ENCODE measurements at places on chromosomes 11 and 22.

DNA sequence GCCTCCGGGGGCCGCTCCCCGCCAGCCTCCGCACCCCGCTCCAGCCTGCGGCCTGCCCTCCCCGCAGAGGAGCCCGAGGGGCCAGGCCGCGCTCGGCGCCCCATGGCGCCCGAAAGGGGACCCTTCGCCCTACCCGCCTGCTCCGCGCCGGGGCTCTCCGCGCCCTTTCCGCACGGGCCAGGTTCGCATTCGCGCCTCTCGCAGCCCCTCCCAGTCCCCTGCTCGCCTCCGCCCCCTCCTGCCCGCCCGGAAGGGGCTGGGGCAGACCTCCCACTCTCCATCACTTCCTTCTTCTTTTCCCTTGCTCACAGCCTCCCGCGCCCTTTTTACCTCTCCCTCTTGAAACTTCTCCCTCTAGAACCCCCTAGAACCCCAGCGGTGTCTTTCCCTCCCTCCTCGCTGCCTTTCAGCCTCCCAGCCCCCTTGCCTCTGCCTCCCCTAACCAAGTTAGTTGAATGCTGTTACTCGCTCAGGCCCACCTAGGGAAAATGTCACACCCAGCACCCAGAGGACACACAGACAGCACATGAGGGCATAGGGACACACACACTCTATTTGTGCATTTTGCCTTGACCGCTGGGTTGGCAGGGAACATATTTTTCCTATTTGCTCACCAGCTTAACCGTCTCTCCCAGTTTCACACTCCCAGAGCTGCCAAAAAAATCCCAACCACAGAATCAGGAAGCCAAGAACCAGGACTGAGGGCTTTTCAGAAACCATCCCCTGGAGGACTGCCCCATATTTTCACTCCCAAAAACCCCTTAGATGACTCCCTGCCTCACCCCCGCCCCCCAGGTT, at the start of gene SLC43A3:
Gene SLC43A3 (minus strand): TSS at position 193 of the 798 bp plus-strand sequence. CDS start 949 bp downstream, outside the sequence.
- H3K4me3 ChIP-seq, result peak within 1 kb of the TSS; percentile 70
- H3K27ac ChIP-seq, result peak within 1 kb of the TSS; percentile 99
- H3K27me3 ChIP-seq, result no peaks in the 10 kb centered on the region
- no peaks in the 10 kb centered on the region for H3K36me3 ChIP-seq

DNA sequence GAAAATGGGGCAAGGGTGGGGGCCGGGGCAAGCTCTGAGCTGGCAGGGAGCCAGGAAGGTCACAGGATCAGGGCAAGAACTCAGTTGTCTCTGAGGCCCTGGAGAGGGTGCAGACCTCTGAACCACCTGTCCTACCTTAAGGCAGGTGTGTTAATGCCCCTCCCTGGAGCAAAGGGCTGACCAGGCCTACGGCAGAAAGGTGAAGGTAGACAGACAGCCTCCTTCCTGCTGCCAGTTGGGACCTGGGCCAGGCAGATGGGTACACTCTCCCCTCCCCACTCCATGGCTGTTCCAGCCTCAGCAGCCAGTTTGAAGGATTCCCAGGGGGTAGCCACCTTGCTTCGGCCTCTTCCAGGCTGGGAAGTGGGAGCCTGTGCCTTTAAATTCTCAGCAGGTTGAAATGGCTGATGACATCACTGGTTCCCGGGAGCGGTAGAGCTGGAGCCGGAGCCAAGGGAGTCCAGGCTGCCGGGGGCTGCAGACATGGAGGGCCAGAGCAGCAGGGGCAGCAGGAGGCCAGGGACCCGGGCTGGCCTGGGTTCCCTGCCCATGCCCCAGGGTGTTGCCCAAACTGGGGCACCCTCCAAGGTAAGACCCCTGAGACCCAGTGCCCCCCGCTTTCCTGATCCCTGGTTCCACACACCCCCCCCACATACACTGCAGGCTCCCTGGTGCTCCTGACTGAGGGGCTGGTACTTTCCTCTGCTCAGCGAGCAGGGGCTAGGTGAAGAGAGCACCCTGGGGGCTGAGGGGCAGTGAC, at the start of gene INPP5J:
Gene INPP5J (plus strand): TSS at position 435 of the 760 bp plus-strand sequence. CDS start 49 bp downstream, at position 484.
- H3K36me3 ChIP-seq, result no peaks in the 10 kb centered on the region
- peak within 1 kb of the TSS; percentile 56 for H3K4me3 ChIP-seq
- DNase-seq, result peak; percentile 68

GRCh38 chr11:131561501-131561900, 191.1 kb downstream of the NTM start:
- no peak overlapping the region for H3K4me3 ChIP-seq
- peak; percentile 55 for DNase-seq
- no peaks in the 10 kb centered on the region for H3K36me3 ChIP-seq
- no peak overlapping the region for H3K27ac ChIP-seq
- H3K27me3 ChIP-seq, result peaks cover 43% of the 10 kb centered on the region
- no peaks in the 10 kb centered on the region for H3K4me1 ChIP-seq

- H3K4me1 ChIP-seq, result peaks cover 17% of the 10 kb centered on the region
- no peaks in the 10 kb centered on the region for H3K27me3 ChIP-seq
- peak; percentile 86 for DNase-seq
- H3K36me3 ChIP-seq, result peaks cover 2% of the 10 kb centered on the region
- H3K27ac ChIP-seq, result peak overlapping the region; percentile 41
- peak overlapping the region; percentile 75 for H3K4me3 ChIP-seq
Observed at GRCh38 chr22:37053310-37054055, 1.9 kb downstream of the KCTD17 start.

DNA sequence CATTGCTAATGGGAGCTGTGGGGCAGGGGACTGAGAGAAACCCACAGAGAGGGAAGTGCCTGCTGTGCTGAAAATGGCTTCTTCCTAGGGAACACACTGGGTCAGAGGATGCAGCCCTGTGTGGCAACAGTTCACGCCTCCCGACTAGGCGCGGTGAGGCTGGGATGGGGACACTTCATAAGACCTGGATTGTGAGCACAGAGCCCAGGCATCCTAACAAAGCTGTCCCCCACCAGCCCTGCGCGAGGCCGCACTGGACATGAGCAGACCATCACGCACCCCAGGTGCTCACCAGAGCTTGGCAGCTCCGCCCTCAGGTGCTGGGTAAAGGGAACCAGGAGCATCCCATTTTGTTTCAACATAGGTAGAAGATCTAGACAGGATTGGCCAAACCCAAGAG, 1.8 kb upstream of the KRTAP5-4 start:
- no peaks in the 10 kb centered on the region for H3K36me3 ChIP-seq
- H3K27ac ChIP-seq, result no peak overlapping the region
- H3K27me3 ChIP-seq, result peaks cover 61% of the 10 kb centered on the region

- no peaks in the 10 kb centered on the region for H3K4me1 ChIP-seq
- no peaks in the 10 kb centered on the region for H3K27me3 ChIP-seq
- no peak for DNase-seq
- H3K27ac ChIP-seq, result no peak overlapping the region
- H3K36me3 ChIP-seq, result no peaks in the 10 kb centered on the region
Observed at GRCh38 chr11:115707180-115707905, 203.1 kb upstream of the CADM1 start.

- no peaks in the 10 kb centered on the region for H3K4me1 ChIP-seq
- no peak overlapping the region for H3K4me3 ChIP-seq
- H3K36me3 ChIP-seq, result no peaks in the 10 kb centered on the region
Observed at GRCh38 chr11:40129266-40129665, 1330.2 kb downstream of the LRRC4C start.

GRCh38 chr11:82038154-82038553, 695.5 kb downstream of the FAM181B start:
- H3K27ac ChIP-seq, result no peak overlapping the region
- no peaks in the 10 kb centered on the region for H3K36me3 ChIP-seq
- DNase-seq, result no peak

GRCh38 chr11:108729227-108729871, 64.5 kb downstream of the DDX10 start:
- DNase-seq, result no peak
- H3K27me3 ChIP-seq, result no peaks in the 10 kb centered on the region
- no peak overlapping the region for H3K4me3 ChIP-seq
- H3K4me1 ChIP-seq, result peaks cover 13% of the 10 kb centered on the region
- H3K27ac ChIP-seq, result no peak overlapping the region

DNA sequence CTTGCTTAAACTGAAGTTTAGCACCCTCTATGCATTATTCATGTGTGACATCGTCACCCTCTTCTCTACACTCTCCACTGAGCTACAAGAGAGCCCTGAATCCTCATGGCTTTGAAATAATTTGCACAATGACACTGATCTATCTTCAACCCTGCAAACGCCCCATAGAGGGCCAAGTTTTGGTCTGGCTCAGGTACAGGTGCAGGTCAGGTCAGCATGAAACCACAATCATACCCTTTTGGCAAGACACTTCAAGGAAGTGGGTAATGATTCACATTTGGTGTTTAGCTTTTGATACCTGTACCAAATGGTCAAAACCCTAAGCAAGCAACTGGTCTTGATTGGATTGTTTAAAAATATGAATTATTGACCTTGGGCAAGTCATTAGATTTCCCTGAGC, 122.2 kb upstream of the CADM1 start:
- H3K4me3 ChIP-seq, result no peak overlapping the region
- no peaks in the 10 kb centered on the region for H3K36me3 ChIP-seq
- H3K4me1 ChIP-seq, result peaks cover 6% of the 10 kb centered on the region
- H3K27ac ChIP-seq, result no peak overlapping the region

DNA sequence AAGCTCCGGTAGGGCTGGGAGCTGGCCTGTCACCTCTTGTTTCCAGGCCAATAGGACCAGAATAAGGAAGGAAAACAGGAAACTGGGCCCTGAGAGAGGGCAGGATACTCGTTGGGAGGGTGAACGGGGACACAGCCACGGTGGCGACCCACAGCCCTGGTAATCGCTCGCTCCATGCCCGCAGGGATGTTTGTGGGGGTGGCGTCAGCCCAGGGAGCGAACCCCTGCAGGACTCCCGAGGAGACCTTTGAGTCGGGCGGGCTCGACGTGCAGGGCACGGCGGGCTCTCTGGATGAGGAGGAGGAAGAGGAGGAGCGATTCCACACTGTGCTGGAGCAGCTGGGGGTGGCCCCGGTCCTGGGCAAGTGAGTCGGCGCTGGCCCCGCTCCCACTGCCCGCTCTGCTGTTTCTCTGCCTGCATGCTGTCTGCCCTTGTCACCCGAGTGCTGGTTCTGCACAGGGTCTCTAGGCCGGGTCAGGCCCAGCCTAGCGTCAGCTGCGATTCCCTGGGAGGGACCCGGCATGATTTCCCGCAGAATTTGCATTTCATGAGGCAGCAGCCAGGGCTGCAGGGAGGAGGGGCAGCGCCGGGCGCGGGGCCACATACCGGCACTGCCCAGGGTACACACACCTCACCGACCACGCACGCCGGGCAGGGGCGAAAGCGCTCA, 1.6 kb downstream of the CRACR2B start:
- peaks cover 3% of the 10 kb centered on the region for H3K36me3 ChIP-seq
- DNase-seq, result no peak
- no peak overlapping the region for H3K4me3 ChIP-seq
- peaks cover 7% of the 10 kb centered on the region for H3K27me3 ChIP-seq
- no peak overlapping the region for H3K27ac ChIP-seq

- H3K36me3 ChIP-seq, result no peaks in the 10 kb centered on the region
- peak within 1 kb of the TSS; percentile 76 for H3K4me3 ChIP-seq
- H3K27ac ChIP-seq, result peak within 1 kb of the TSS; percentile 91
- peaks cover 24% of the 10 kb centered on the region for H3K4me1 ChIP-seq
- DNase-seq, result peak; percentile 92
- H3K27me3 ChIP-seq, result no peaks in the 10 kb centered on the region
Observed at GRCh38 chr11:68841718-68842426, at the start of gene CPT1A. Gene CPT1A (minus strand): TSS chr11:68841916. CDS start chr11:68815474, 26,442 bp downstream.

GRCh38 chr22:32494971-32495370, 20.4 kb downstream of the FBXO7 start:
- no peak for DNase-seq
- H3K27ac ChIP-seq, result no peak overlapping the region
- H3K27me3 ChIP-seq, result no peaks in the 10 kb centered on the region
- H3K4me1 ChIP-seq, result no peaks in the 10 kb centered on the region

GRCh38 chr11:40139066-40139465, 1320.4 kb downstream of the LRRC4C start:
- no peaks in the 10 kb centered on the region for H3K36me3 ChIP-seq
- no peaks in the 10 kb centered on the region for H3K4me1 ChIP-seq
- DNase-seq, result no peak

DNA sequence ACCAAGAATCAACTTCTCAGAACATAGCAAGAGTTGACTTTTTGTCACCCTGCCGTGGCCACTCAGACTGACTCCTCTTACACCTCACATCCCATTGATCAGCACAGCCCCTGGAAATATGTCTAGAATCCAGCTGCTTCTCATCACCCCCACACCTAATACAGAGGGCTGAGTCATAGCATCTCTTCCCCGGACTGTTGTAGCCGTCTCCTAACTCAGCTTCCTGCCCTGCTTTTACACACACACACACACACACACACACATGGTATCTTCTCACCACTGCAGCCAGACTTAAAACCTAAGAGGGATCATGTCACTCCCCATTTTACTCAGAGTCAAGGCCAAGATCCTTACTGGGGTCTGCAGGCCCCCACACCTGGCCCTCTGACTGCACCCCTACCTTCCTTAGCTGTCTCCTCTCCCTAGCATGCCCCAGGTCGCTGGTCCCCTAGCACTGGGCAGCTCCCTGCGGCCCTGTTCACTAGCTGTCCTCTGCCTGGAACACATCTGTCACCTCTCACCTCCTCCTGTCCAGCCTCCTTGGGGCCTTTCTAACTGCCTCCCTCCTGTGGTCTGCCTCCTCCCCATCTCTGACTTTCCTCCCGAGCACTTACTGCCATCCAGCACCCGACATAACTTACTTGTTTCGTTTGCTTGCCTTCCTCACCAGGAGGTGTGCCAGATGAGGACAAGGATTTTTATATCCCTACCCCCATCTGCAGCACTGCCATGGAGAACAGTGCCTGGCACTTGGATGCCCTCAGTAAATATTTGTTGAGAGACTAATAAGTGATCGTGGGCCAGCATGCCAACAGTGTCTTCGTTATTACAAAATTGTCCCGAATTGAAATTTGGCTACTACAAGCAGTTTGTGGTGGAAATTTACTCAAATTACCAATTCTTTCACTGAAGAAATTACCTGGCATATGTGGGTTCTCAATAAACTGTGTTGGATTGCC, 61.9 kb downstream of the BMAL1 start:
- H3K27ac ChIP-seq, result peak overlapping the region; percentile 89
- H3K4me3 ChIP-seq, result peak overlapping the region; percentile 71
- H3K4me1 ChIP-seq, result peaks cover 52% of the 10 kb centered on the region
- H3K27me3 ChIP-seq, result no peaks in the 10 kb centered on the region
- DNase-seq, result peak; percentile 92
- no peaks in the 10 kb centered on the region for H3K36me3 ChIP-seq

- no peak overlapping the region for H3K4me3 ChIP-seq
- no peak for DNase-seq
- H3K36me3 ChIP-seq, result no peaks in the 10 kb centered on the region
- peaks cover 53% of the 10 kb centered on the region for H3K27me3 ChIP-seq
Observed at GRCh38 chr11:121540627-121541026, 87.9 kb upstream of the SORL1-AS1 start.

All from GM23248 (cell line).